ENCODE measurements at places on chromosomes 6 and 20.

DNA sequence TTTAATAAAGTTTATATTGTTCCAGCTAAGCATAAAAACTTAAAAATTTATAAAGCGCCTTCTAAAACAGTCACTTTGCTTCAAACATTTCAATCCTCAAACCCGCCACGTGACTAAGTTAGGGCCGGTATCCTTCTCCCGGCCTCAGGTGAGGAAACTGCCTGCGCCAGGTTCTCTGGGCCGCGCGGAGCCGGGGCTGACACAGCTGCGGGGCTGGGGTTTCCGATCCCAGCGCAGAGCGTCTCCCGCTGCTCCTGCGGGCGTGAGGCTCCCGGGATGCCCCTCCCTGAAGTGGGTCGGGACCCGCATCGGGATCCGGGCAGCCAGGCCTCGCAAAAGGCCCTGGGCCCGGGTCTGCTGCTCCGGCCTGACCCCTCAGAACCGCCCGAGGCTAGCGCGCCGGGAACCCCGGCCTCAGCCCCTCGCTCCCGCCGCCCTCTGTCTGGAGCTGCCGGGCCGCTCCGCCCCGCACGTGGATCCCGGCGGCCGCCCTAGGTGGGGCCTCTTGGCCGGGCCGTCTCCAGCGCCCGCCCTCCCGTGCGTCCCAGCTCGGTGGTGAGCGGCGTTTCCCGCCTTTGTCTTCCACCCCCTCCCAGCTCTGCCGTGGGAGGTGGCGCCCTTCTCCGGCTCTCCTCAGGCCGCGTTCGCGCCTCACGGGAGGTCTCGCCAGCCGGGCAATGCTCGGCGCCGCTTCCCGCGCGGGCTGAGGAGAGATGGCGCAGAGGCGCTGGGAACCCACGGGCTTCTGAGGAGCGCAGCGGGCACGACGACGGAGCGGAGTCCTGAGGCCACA is 267.9 kb downstream of the DLL1 start:
- DNase-seq, result no peak

GRCh38 chr6:51203504-51203903 is 384.8 kb downstream of the TFAP2B start:
- no peak for DNase-seq

DNA sequence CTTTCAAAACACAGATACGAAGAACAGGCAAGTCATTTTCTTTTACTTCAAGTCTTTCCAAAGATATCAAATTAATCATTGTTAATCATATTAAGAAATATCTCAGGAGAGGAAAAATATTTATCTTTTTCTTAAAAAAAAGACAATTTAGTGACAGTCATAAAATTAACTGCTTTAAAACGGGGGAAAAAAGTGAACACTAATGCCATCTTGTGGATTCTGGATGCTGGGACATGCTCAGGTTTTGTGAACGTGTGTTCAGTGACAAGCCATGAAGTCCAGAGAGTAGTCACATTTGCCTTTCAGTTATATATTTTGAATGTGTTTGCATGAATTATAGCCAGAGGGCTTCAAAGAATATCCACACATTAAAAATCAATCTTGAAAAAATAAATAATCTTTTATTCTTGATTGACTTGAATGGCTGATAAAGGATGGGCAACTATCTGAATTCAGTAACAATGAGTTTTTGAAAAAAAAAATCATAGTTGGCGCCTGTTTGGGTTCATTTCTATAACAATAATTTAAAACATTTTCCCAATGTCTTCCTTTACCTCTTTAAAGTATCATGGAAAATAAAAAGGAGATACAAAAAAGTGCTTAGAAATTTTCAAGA is 74.7 kb upstream of the NOX3 start:
- DNase-seq, result peak; percentile 30

DNA sequence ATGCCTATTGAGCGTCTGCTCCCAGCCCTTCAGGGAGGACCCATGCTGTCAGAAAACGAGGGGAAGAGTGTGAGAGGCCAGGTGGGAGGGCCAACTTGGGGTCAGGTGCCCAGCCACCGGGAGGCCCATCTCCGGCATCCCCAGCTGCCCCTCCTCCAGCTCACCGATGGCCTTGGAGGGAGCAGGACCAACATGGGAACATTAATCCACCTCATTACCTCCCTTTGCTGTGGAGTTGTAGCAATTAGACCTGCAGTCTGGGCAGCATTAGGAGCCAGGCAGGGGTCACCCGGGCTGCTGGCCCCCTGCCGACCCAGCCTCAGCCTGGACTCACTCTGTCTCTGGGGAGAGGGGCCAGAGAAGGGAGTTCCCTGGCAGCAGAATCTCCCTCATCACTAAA is 25.1 kb downstream of the DLGAP4 start:
- DNase-seq, result no peak

- DNase-seq, result no peak
Observed at GRCh38 chr20:1835186-1836035, 59.8 kb upstream of the SIRPA start.

- no peak for DNase-seq
Observed at GRCh38 chr6:24872779-24873178, 63.0 kb downstream of the RIPOR2 start.

GRCh38 chr6:105300090-105300489 is 102.8 kb downstream of the PREP start:
- DNase-seq, result no peak

DNA sequence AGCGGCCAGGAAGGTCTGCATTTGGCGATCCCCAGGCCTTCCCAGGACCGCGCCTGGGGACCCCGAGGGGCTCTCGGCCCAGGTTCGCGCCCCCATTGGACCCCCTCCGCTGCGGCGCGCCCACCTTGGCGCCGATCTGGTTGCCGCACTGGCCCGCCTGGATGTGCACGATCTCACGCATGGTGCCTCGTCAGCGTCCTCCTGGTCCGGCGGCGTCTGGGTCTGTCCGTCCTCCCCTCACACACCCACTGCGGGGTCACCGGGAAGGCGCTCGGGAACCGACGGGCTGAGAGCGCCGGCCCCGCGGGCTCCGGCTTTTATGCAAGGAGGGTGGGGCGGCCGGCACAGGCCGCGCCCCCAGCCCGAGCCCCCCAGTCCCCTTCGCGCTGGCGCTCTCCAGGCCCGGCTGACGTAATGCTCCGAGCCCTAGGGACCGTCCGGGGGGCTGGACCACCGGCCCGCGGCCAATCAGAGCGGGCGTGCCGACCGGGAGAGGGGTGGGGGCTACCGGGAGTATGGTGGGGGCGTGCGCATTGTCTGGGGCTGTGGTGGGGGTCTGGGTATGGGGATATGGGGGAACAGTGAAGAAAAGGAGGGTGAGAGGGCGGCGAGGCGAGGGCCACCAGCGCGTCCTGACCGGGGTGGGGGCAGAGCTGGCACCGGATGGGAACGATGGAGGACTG is at the start of gene TUBB2B:
TSS of gene TUBB2B (minus strand) at position 291 of the 683 bp plus-strand sequence. CDS start at position 181, 110 bp downstream.
- peak; percentile 75 for DNase-seq

DNA sequence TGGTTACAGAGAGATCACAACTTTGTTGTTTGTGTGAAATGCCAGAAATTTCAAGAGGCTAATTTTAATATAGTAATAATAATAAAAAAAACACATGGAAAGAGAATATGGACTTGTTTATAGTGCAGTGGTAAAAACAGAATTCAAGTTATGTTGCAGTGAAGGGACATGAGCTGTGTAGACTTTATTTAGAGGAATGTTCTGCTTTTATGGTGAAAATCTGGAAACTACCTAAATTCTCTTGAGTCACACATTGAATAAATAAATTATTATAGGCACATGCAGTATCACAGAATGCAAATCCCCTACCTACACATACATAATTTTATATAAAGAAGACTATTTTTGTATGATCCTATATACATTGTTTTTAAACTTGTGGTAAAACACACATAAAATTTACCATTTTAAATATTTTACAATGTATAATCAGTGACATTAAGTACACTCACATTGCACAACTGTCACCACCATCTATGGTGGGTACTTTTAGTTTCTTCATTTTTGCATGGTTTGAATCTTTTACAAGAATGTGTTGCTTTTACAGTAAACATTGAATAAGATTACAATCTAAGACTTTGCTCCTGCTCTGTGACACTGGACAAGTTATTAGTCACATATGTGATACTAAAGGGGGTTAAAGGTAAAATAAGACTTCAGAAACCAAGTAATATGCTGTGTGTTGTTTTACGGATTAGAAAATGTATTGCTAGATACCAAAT is 107.4 kb downstream of the B3GAT2 start:
- no peak for DNase-seq

GRCh38 chr6:144955859-144956258 is 670.7 kb downstream of the UTRN start:
- DNase-seq, result no peak

- DNase-seq, result no peak
Observed at GRCh38 chr6:138052783-138053182, 54.4 kb downstream of the PERP start.

DNA sequence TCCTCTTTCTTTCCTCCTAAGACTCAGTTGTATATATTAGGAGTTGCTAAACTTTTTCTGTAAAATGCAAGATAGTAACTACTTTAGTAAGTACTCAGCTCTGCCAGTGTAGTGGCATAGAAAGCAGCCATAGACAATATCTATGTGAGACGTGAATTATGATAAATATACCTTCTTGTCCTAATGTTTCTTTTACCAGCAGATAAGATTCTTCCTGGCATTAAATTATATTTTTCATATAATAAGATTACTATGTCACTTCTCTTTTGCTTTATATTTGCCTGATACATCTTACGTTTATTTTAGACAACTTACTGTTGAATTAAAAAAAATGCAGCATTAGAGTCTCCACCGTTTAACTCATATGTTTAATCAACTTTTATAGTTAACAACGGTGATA is 51.7 kb downstream of the HDGFL1 start:
- DNase-seq, result no peak

DNA sequence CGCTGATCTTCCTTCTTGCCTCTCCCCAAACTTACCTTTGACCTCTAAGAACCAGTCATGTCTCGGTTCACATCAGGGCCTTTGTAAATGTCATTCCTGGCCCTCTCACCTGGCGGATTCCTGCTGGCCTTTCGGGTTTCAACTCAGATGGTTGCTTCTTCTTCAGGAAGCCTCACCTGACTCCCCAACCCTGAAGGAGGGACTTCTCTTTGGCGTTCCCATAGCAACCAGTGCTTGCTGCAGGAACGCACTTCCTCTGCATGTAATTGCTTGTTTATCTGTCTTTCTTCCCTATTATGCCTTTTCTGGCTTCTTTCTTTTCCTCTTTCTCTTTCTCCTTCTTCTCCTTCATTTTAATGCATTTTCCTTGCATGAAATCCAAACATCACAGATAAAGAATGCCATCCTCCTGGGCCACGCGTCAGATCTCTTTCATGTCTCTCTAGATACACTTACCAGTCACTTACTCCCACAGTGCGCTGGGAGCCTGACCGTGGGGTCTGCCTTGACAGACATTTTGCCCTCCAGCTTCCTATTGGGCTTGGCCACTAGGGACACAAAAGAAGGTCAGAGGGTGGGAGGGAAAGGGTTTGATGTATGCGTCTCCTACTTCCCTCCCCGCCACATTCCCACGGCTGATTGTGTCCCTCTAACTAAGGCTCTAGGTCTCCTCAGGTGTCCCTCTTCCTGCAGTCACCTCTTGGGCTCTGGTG is 295.7 kb upstream of the TSHZ2 start:
- DNase-seq, result no peak

- DNase-seq, result no peak
Observed at GRCh38 chr20:62242176-62242575, 3.9 kb downstream of the OSBPL2 start.

DNA sequence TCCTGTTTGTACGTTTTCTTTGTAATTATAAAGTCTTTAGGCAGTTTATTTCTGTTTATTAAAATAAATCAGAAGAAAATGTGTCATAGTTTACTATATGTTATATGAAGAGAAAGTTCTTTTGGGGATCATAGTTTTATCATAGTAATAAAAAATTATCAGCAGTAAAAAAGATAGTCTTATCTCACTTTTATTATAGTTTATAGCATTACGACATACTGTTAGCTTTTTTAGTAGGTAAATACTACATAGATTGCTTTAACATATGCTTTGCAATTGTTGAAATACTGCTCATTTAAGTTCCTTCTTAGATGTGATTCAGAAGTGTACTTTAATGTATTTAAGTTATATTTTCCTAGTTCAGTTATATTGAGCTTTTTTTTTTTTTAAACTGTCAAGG is 13.9 kb downstream of the QKI start:
- DNase-seq, result no peak

- DNase-seq, result peak; percentile 39
Observed at GRCh38 chr6:150767571-150768018, 97.9 kb upstream of the MTHFD1L start.

DNA sequence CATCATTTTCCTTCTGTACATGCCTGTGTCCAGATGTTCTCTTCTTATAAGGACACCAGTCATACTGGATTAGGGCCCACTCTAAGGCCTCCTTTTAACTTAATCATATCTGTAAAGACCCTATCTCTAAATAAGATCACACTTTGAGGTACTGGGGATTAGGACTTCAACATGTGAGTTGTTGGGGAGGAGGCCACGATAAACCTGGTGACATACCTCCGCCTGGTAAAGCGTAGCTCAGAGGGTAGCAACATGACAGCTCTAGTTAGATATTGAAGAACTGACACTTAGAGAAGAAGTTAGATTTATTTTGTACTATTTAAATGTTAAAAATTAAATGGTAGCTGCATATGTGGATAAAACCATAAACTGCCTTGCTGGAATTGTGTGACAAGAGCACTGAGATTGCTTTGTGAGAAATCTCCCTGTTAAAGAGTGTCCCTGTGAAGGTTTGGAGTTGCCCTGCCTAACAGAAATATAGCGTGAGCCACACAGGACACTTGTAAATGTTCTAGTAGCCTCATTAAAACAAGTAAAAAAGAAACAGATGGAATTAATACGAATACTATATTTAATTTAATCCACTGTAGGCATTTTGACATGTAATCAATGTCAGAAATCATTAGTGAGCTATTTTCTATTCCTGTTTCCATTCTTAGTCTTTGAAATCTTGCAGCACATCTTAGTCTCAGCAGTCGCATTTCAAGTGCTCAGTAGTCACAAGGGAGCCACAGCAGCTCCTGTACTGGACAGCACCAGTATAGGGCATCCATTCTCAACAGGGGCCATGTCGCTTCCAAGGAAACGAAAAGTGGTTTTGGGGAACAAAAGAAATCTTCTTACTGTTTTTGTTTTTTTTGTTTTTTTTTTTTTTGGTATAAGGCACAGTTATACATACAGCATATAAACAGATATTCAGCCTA is 13.4 kb downstream of the PLCB1 start:
- DNase-seq, result no peak

GRCh38 chr6:82875573-82876185 is 190.0 kb downstream of the UBE3D start:
- DNase-seq, result no peak

DNA sequence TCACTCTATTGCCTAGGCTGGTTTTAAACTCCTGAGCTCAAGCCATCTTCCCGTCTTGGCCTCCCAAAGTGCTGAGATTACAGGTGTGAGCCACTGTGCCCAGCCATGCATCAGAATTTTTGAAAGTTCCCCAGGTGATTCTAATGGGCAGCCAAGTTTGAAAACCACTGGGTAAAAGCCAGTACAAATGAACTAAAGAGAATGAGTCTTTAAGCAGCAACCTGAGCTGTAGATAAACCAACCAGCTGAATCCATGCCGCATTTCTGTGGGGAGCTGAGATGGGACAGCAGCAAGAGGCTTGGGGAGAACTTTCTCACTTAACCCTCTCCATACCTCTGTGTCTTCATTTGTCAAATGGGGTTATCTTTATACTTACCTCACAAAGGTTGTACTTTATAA is 67.5 kb downstream of the VEGFA start:
- DNase-seq, result no peak

- peak; percentile 35 for DNase-seq
Observed at GRCh38 chr6:152129691-152130151, 322.2 kb downstream of the ESR1 start.

Data from HuH-7 (cell line).